Muscle of leg (tissue), 16 donors: ENCODE measurements at places on chromosomes 5 and 9. TPM values are rescaled to one million over a fixed set of nuclear protein-coding genes. Genes with fewer than 3 reads are reported as not detected.

SPINK13 gene
- 0.48 TPM for polyA plus RNA-seq

MYMK gene
- polyA plus RNA-seq = 61.2 TPM

CNOT6 gene
- 26.5 TPM for polyA plus RNA-seq

PCDHA6 gene
- 0.16 TPM for polyA plus RNA-seq

NSMF gene
- polyA plus RNA-seq = 17.7 TPM

FAM193B gene
- 50.0 TPM for polyA plus RNA-seq

GALT gene
- polyA plus RNA-seq = 40.8 TPM

DNA sequence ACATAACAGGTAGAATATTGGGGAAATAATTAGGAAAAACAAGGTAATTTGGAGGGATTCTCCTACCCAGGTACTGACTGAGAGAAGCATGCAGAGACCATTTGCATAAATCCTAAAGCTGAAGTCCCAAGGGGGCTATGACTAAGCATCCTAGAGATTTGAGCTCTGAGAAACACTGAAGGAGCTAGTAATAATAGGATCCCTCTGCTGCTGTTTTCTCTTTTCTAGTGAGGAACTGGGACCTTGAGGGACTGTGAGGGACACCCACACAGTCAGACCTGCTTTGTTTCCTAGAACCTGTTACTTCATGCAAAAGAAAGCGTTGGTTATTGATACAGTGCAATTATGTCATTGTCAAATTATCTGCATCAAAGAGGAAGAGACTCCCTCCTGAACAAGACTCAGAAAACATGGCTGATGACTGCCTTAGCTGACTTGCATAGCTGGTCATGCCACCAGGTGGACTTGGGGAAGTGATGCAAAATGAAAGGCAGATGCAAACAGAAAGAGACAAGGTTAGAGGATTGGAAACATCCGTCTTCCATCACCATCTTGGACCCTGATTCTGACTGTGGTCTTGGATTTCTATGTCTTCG, 335.4 kb downstream of the NTRK2 start:
- no peak for DNase-seq

DNA sequence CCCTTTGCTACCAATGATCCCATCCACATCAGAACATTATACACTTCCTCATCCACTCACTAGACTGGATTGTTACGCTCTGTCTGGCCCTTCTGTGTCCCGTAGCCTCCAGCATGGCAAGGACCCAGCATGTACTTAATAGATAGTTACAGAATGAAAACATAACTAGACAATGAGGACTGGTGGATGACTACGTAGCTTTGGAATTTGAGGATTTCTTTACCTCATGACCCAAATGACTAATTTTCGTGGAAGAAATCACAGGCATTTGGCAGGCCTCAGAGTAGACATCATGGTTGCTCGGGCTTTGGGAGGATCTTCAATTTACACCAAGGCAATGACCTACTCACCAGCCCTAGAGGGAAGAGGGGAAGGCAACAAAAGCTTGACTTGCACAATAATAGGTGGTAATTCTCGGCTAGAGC, 299.8 kb downstream of the TLE1 start:
- peak; percentile 88 for DNase-seq

- DNase-seq = no peak
Observed at GRCh38 chr5:107134931-107135330, 535.8 kb downstream of the EFNA5 start.

DNA sequence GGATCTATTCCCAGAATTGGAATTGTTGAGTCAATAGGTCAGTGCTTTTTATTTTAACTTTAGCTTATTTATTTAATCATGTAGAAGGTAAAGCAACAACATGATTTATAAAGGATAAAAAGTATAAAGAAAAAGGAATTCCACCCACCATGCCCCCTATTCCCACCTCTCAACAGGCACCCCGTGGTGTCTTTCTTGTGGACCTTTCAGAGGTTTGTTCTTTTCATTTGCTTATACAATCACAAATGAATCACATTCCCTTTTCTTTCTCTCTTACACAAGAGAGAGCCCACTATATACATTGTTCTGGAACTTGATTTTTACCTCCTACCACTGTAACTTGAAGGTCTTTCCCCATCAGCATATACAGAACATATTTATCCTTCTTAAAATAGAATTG, 37.2 kb upstream of the SMIM32 start:
- DNase-seq = no peak

- DNase-seq = no peak
Observed at GRCh38 chr5:35741971-35742370, 114.7 kb upstream of the IL7R start.

- no peak for DNase-seq
Observed at GRCh38 chr5:55356896-55357295, 49.1 kb downstream of the MTREX start.

DNA sequence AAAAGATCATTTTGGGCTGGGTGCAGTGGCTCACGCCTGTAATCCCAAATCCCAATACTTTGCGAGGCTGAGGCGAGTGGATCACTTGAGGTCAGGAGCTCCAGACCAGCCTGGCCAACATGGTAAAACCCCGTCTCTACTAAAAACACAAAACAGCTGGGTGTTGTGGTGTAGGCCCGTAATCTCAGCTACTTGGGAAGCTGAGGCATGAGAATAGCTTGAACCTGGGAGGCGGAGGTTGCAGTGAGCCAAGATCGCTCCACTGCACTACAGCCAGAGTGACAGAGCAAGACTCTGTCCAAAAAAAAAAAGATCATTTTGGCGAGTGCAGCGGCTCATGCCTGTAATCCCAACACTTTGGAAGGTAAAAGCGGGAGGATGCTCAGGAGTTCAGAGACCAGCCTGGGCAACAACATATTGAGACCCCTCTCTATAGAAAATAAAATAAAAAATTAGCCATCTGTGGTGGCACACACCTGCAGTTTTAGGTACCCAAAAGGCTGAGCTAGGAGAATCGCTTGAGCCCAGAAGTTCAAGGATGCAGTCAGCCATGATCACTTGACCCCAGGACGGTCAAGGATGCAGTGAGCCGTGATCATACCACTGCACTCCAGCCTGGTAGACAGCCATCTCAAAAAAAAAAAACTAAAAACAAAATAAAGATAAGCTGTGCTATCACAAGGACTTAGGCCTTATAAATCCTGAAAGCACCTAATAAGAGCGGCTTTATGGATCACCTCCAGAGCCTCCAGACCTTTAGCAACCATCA, 16.2 kb downstream of the PPP2CA start:
- DNase-seq = no peak

GRCh38 chr9:125932012-125932411, 184.8 kb downstream of the PBX3 start:
- DNase-seq = peak; percentile 48

- DNase-seq = no peak
Observed at GRCh38 chr9:93218161-93218560, 34.2 kb downstream of the WNK2 start.

GRCh38 chr5:138282920-138283742, 8.7 kb upstream of the GFRA3 start:
- peak; percentile 38 for DNase-seq
